ENCODE measurements at places on chromosomes 6 and 20. TPM values are rescaled to one million over a fixed set of nuclear protein-coding genes. Genes with fewer than 3 reads are reported as not detected.

Gene KIF13A
- polyA plus RNA-seq, result 1.4 TPM

Gene ZNF334
- polyA plus RNA-seq, result not detected

Gene ZBTB24
- polyA plus RNA-seq, result 15.5 TPM

Gene RIPPLY2
- not detected for polyA plus RNA-seq

Gene SLC35F1
- polyA plus RNA-seq, result not detected

Gene NQO2
- polyA plus RNA-seq, result 27.6 TPM

Gene TMX4
- polyA plus RNA-seq, result 63.2 TPM

Gene HLA-DRB1
- polyA plus RNA-seq, result 1,928 TPM

Gene DAAM2
- not detected for polyA plus RNA-seq

Gene KCNS1
- not detected for polyA plus RNA-seq

Gene LY6G6D
- not detected for polyA plus RNA-seq

Gene LPA
- polyA plus RNA-seq, result not detected

Gene GPRC6A
- not detected for polyA plus RNA-seq

Gene PRSS16
- polyA plus RNA-seq, result 3.2 TPM

Gene MKKS
- polyA plus RNA-seq, result 30.4 TPM

Gene DPPA5
- not detected for polyA plus RNA-seq

Gene GRIK2
- not detected for polyA plus RNA-seq

Gene CCN5
- polyA plus RNA-seq, result not detected

Gene LZTS3
- 0.45 TPM for polyA plus RNA-seq

Gene TINAG
- not detected for polyA plus RNA-seq

Gene CAGE1
- not detected for polyA plus RNA-seq

Gene C6orf136
- 26.9 TPM for polyA plus RNA-seq

Gene ZSCAN23
- 0.14 TPM for polyA plus RNA-seq

Gene SEMG1
- polyA plus RNA-seq, result not detected

Gene C6orf52
- 1.1 TPM for polyA plus RNA-seq

Gene POM121L2
- polyA plus RNA-seq, result not detected

Gene GGTLC1
- polyA plus RNA-seq, result not detected

Gene MPC1
- 38.6 TPM for polyA plus RNA-seq

Gene ANKRD6
- 6.6 TPM for polyA plus RNA-seq

Gene OR12D3
- not detected for polyA plus RNA-seq

Gene NFATC2
- polyA plus RNA-seq, result 17.4 TPM

Gene XKR7
- polyA plus RNA-seq, result not detected

Gene PAK5
- polyA plus RNA-seq, result not detected

Gene STX11
- 11.5 TPM for polyA plus RNA-seq

Gene OR2B6
- polyA plus RNA-seq, result not detected

Gene SLC17A3
- polyA plus RNA-seq, result not detected

Gene KIF25
- not detected for polyA plus RNA-seq

Gene DYNLT2
- 1.0 TPM for polyA plus RNA-seq

Gene SEL1L2
- polyA plus RNA-seq, result not detected

Gene NKAIN2
- not detected for polyA plus RNA-seq

Gene CARMIL1
- 1.1 TPM for polyA plus RNA-seq

Gene DCDC2
- polyA plus RNA-seq, result not detected

Gene BYSL
- polyA plus RNA-seq, result 9.6 TPM

Gene PRRT1
- polyA plus RNA-seq, result not detected

Gene AIF1
- 5.6 TPM for polyA plus RNA-seq

Gene HMGCLL1
- not detected for polyA plus RNA-seq

Gene SLA2
- polyA plus RNA-seq, result 0.68 TPM

Gene SYNCRIP
- 69.4 TPM for polyA plus RNA-seq

Gene DEFB124
- polyA plus RNA-seq, result not detected

Gene MRPS18B
- polyA plus RNA-seq, result 146 TPM

All from IgD-negative memory B cell (primary cell).